NCI-H2081 (cell line): ENCODE measurements at places on chromosomes 7 and 10.

GRCh38 chr10:88198023-88198422 lies 334.6 kb downstream of the PTEN start:
- no peak for DNase-seq

DNA sequence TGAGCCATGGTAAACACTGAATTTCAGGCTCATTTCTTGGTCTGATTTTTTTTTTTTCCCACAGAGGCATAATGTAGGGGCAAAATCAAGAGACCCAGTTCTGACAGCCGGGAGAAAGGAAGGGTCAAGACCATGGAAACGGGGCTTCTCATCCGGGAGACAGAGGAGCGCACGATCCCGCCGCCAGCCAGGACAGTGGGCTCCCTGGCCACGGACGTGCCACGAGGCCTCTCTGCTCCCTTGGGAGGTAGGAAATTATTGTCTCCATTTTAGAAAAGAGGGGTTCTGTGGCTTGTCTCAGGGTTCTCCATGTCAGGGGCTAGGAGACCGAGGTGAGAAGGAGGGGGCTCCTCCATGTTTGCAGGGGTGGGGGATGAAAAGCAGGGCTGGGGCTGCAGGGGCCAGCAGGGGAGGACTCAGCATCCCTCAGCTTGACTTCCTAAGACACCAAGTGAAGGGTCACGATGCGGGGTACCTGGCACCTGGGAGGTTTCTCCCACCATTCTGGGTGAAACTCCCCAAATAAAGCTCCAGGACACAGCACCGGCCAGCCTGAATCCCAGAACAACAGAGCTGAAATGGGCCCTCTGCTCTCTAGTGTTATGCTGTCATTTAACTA lies 37.6 kb downstream of the PPIF start:
- no peak for DNase-seq

GRCh38 chr10:57249615-57250281 lies 888.7 kb upstream of the ZWINT start:
- DNase-seq, result no peak

DNA sequence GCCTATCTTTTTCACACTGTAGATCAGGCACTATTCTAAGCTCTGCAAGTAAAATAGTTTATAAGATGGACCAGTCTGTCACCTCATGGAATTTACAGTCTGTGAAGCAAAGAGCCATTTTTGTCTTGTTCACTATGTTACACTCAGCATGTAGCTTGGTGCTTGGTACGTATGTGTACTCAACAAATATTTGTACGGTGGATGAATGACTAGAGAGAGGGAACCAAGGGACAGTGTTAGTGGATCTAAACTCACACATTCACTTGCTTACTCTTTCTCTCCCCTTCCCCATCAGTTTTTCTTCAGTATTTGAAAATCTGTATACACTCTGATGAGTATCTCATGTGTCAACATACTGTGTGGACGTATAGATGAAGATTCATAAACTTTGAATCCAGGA lies 45.9 kb downstream of the PTF1A start:
- no peak for DNase-seq

DNA sequence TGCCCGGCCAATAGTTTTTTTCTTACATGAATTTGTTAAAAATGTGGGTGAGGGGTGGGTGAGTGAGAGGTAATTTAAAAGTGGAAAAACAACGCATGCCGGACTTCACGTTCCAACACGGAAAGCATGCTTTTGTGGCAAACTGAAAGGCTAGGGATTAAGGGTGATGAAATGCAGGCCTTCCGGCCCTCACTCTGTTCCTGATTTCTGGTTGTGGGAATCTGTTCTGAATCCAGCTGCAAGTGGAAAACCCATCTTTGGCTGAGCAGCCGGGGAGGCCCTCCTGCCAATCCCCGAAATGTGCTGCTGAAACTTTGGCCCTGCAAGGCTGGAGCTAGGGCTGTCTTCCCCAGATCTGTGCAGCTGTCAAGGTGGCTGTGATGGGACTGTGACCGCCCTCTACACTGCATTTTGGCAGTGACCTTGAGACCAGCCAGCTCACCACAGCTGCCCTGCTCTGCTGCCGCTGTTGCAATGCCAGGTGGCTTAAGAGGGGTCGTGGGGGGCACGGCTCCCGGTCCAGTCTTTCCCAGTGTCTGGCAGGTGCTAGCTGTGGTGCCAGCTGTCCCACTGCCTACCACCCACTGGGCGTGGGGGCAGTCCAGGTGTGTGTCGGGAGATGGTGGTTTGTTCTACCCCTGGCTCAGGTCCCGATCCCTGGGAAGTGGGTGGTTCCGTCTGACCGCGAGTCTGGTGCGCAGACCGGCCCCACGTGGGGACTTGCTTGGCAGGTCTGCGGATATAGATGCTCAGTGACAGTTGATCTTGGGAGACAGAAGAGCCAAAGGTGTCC lies 39.0 kb downstream of the TET1 start:
- peak; percentile 77 for DNase-seq

DNA sequence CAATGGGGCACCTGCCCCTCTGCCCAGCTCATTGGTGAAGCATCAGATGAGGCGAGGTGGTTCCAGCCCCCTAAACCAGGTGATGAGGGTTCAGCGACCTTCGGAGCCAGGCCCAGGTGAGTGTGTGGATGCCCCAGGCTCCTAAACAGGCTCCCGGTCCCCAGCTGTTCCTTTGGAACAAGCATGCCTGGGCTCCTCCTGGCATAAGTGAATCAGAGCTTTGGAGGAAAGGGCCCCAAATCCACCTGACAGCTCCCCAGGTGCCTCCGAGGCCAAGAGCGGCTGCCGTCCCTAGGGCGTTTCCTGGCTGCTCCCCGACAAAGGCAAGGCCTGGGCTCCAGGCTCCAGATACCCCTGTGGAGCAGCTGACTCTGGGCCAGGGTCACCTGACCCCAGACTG lies 61.3 kb downstream of the YKT6 start:
- no peak for DNase-seq
